ENCODE measurements at places on chromosomes 16 and 17. TPM values are rescaled to one million over a fixed set of nuclear protein-coding genes. Genes with fewer than 3 reads are reported as not detected.

Gene HS3ST3B1
- 29.2 TPM for total RNA-seq

Gene TNS4
- not detected for total RNA-seq

- DNase-seq = no peak
These were observed 14.3 kb upstream of the NAGLU start for GRCh38 chr17:42521666-42522262.

DNA sequence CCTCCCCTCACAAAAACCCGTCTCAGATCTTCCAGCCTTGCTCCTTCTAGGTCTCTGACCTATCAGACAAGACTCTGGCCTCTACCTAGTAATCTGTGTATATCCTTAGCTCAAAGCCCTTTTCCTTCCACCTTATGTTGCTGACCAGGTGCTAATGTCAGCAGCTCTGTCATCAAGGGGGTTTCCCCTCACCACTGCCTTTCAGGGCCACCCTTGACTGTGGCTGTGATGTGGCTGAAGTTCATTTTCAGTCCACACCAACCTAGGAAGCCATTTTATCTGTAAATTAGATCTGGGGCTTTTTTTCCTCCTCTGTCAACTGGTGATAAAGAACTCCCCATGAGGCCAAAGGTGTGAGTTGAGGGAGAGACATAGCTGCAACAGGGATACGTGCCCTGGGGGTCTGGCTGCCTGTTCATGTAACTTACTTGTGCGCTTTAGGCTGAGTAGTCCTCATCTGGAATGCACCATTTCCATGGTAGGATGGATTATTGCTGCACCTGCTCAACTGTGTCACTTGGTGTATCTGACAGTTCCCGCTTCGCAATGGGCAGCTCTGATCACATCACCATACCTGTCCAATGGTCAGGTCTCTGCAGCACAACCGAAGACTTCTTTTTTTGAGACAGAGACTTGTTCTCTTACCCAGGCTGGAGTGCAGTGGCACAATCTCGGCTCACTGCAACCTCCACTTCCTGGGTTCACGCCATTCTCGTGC, 14.7 kb upstream of the RUNDC3A start:
- DNase-seq = no peak

GRCh38 chr16:8887952-8888560, 5.9 kb downstream of the LITAFD start:
- DNase-seq = peak; percentile 77

GRCh38 chr16:10820546-10820945, 2.0 kb upstream of the TVP23A start:
- DNase-seq = no peak
